CMK (cell line): ENCODE measurements at places on chromosomes 2 and 18.

- DNase-seq: no peak
Measured at GRCh38 chr2:221286406-221286805, 285.7 kb downstream of the EPHA4 start.

- no peak for DNase-seq
Measured at GRCh38 chr2:58155160-58155778, 85.9 kb downstream of the FANCL start.

- no peak for DNase-seq
Measured at GRCh38 chr2:79638954-79639353, 126.1 kb downstream of the CTNNA2 start.

DNA sequence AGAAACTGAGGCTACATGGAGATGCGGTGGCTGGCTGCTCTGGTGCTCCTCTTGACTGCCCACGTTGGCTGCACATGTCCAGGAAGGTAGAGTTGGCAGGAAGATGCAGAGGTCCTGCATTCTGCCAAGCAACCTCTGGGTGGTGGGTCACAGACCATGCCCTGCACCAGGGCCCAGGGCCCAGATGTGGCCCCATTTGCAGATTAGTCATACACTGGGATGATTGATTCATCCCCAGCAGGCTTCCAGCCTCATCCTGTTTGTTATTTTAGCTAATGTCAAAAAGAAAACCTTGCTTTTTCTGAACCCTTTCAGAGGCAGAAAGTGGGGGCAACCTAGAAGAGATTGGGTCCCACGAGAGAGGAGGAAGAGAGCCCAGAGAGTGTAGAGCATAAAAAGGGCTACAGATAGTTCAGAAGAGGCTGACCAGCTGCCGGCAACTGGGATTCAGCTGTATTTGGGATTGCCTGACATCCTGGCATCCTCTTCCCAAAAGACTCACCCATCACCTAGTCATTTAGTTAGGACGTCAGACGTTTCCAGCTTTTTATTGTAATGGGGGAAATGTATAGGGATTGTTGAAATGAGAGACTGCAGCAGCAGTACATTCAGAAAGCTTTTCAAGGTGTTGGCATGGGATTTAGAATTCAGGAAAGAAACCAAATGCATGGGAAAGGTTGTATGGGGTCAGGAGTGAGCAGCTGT, 101.9 kb downstream of the CTIF start:
- DNase-seq: no peak

GRCh38 chr2:132729522-132729921, 59.5 kb upstream of the LYPD1 start:
- DNase-seq: no peak

DNA sequence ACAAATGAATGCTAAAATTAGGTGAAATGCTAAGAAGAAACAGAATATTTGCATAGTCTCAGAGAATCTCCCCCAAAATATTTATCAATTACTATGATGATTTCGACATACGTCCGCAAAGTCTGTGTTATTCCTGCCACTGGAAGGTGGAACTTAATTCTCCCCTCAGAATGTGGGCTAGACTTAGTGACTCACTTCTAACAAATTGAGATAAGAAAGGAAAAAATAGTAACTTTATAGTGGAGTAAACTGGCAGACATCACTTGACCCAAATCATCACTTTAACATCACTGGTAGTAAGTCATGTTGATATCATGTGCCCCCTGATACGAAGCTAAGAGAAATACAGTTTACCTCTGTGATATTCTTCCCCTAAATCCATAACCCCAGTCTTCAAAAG, 23.5 kb downstream of the HADHB start:
- no peak for DNase-seq

DNA sequence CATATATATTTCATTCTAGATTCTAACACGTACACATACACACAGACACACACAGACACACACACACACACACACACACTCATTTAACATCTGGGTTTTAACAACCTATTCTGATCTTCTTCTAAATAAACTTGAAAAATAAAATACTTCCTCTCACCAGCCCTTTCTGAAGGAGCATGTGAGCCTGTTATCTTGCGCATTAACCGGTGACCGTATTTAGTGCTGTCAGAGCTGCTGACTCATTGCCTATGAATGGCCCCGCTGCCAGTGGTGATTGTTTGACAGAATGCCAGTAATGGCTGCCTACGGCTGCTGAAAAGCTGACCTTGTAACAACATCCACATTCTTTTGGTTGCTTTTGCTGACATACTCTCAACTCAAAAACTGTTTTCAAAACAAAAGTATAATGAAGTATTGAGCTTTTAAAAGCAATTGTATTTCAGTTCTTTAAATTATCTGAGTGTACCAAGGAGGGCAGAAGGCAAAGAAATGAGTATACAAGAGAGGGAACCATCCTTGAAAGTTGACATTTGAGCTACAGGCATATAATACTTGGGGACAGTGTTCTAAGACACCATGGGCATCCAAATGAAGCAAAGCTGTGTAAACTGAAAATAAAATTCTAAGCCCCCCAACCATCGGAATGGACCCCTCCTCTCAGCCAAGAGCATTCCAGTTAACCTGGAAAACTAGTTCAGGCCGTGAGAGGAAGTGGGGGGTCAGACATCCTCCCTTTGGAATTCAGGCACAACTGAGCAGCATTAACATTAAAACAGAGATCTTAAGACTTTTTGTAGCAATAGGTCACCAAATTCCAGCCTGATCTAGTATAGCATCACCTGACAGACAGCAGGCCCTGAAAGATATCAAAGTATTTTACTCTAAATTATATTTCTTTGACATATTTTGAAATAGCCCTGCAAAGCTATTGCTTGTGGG, 50.2 kb upstream of the DTNA start:
- no peak for DNase-seq

GRCh38 chr2:96965781-96966514, 20.4 kb downstream of the FAM178B start:
- no peak for DNase-seq

DNA sequence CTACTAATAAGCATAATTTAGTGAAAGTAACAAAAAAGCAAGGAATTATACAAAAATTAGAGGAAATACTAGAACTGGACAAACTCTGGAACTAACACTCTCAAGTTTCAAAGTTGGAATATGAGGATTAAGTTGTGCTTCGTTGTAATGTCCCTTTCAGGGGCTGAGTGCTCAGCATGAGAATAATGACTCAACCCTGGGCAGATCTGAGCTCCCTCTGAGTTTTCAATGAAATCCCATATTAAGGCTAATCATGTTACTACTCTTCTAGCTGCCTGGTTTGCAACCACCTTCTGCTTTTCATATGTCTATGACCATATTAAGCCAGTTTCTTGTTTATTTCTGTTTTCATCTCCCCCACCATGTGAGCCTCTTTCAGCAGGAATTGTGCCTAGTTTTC, 274.9 kb upstream of the LRRTM4 start:
- DNase-seq: no peak

DNA sequence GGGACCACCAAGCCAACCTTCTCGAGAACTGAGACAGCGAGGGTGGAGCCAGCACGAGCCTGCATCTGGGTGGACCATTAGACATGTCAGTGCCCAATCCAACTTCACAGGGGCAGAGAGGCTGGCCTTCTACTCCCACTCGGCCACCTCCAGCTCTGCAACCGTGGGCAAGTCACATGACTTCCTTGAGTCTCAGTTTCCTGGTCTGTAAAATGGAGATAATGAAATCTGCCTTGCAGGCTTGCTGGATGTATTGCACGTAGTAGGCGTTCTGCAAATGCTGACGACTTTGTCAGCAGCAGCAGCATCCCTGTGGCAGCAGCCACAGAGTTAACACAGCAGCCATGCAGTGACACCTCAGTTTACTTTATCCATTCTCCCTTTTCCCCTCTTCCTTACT, 208.9 kb downstream of the GLI2 start:
- DNase-seq: no peak

DNA sequence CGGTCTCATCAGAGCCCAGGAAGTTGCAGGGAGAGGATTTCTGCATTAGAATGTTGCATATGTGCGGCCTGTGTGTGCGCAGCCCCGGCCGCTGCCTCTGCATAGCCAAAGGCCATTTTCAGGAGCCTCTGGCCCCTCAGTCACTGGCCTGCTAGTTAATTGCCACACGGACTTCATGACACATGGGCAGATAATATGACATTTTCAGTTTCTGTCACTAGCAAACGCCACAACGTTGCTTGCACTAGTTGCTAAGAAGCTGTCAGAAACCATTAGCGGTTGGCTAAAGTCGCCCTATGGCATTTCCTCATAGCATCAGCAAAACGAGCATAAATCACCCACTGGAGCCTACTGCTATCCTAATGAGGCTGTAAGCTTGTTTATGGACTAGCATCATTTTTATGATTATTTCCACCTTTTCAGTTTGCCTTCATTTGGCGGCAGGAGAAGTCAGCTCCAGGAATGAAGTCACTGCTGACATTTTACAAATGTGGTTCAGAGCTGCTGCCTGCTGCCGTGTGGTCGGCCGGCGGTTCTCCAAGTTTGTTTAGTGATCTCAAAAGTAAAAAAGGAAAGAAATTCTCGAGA, 73.7 kb downstream of the MEIS1 start:
- no peak for DNase-seq

GRCh38 chr2:20322527-20323300, 27.9 kb downstream of the PUM2 start:
- no peak for DNase-seq

- no peak for DNase-seq
Measured at GRCh38 chr18:41371156-41372045, 583.6 kb upstream of the PIK3C3 start.

GRCh38 chr2:182642328-182642727, 73.7 kb upstream of the DNAJC10 start:
- DNase-seq: no peak

DNA sequence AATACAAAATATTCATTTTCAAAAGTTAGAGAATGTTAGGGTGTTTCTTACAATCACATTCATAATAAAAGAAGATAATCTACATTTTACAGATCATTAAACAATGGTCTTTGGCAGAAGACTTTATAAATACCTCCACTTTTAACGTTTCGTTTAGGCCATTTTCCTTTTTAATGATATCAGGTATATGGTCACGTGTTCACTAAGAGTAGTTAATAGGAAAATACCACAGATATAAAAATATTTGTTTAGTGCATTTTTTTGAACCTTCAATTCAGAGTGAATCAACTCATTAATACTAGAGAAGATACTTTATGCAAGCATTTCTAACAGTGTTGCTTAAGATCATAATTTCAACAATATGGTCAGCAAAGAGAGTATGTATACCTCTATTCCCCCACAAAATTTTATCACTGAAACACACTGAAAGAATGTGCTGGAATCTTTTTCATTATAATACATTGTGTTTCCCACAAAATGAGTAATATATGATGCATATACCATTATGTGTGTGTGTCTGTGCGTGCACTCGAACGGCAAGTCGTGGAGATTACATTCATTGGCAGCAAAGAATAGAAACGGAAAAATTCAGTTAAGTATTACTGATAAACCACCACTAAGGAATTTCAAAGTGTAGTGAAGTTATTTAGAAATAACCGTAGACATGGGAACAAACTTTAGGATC, 319.9 kb upstream of the THUMPD2 start:
- no peak for DNase-seq
